Bone marrow (tissue), 2 donors: ENCODE measurements at places on chromosomes 3 and 15.

DNA sequence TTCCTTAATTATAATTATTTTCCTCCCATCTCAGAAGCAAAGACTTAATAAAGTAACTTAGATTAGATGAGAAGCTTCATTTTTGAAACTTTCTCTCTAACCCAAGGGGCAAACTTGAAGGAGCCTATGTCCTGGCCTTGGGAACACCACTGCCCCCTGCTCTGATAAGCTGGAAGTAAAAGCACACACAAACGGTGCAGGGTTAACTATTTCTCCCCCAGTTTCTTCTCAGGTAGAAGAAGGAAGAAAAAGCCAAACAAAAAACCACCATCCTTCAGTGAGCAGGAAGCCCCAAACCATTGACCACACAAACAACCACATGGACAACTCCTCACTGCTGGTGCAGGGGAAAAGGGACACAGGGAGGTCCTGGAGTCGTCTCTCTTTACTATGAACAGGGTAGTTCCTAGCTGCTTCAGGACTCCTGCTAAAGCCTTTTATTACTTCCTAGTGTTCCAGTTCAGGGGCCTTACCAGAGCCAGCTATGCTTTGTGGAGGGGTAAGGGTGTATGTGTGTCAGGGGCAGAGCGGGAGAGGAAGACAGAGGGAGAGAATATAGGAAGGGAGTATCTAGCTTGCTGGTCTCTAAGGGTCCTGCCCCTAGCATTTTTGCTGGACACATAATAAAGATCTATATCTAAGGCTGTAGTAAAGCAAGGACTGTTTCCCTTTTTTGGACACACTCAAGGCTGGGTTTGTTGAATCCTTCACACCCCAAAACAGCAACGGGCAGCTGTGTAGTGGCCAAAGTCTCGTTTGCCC lies 94.0 kb upstream of the UMPS start:
- no peak for DNase-seq

DNA sequence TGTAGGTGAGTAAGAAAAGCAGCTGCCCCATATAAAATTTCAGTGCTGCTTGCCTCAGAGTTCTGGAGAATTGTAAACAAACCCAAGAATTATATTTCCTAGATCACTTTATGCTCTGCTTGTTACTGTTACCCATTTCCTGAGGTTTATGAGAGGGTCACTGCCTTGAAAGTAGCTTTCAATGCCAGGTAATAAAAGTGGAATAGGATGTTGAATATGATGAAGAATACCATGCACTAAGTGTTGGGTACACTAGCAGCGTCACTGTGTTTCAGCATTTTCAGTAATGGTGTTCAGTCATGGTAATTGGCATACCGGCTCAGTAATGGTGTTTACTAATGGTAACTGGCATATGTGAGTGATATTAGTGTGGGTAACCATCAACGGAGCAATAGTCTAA lies 449.8 kb upstream of the TPRG1 start:
- DNase-seq = no peak

- DNase-seq = no peak
Observed at GRCh38 chr3:79846148-79846933, 78.5 kb upstream of the ROBO1 start.

- no peak for DNase-seq
Observed at GRCh38 chr3:53795176-53795575, 51.0 kb downstream of the CHDH start.

GRCh38 chr15:90665288-90666134 lies 51.6 kb upstream of the BLM start:
- peak; percentile 28 for DNase-seq
